T-helper 17 cell (primary cell): ENCODE measurements at places on chromosomes 4 and X.

DNA sequence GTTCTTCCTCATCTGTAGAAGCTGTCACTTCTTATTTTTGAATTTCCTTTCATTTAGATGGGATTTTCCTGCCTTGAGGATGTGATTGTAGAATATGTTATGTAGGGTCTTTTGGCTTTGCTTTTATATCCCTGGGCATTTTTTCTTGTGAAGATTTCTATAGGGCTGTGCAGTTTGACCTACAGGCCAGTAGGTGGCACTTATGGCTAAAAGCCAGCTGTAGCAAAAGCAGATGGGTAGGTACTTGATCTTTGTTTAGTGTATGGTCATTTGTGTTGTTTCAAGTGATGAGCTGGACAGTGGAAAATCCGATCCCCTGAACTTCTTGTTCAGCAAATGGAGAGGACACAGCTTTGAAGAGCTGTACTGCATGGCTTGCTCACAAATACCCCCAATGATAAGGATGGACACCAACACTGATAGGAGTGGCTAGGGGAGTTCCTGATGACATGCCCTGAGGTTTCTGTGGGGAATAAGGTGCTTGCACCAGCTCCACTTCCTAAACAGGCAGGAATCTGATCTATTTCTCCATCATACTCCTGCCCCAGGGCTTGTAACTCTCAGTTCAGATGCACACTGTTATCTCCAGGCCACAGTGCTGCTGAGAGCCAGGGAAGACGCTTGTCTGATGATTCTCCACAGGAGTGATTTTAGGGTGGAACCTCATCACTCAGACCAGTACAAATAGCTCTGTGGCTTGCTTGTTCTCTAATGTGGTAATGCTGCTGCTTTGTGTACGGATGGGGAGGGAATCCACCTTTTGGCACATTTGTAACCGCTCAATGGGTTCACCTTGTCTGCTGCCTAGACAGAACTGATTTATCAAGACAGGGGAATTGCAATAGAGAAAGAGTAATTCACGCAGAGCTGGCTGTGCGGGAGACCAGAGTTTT, 417.1 kb upstream of the MAGEB16 start:
- H3K27ac ChIP-seq: no peak overlapping the region
- no peaks in the 10 kb centered on the region for H3K4me1 ChIP-seq
- no peak for DNase-seq
- H3K27me3 ChIP-seq: no peaks in the 10 kb centered on the region
- no peak overlapping the region for H3K4me3 ChIP-seq

GRCh38 chr4:7725951-7726350, 213.7 kb downstream of the AFAP1 start:
- peaks cover 13% of the 10 kb centered on the region for H3K27me3 ChIP-seq
- DNase-seq: no peak
- H3K27ac ChIP-seq: no peak overlapping the region

GRCh38 chr4:138188406-138189084, 53.6 kb downstream of the SLC7A11 start:
- H3K4me3 ChIP-seq: no peak overlapping the region
- no peaks in the 10 kb centered on the region for H3K4me1 ChIP-seq
- no peaks in the 10 kb centered on the region for H3K27me3 ChIP-seq
- DNase-seq: no peak
- H3K36me3 ChIP-seq: no peaks in the 10 kb centered on the region
- no peak overlapping the region for H3K27ac ChIP-seq

GRCh38 chr4:54109241-54110018, 9.5 kb downstream of the GSX2 start:
- H3K4me1 ChIP-seq: peaks cover 13% of the 10 kb centered on the region
- H3K27me3 ChIP-seq: peaks cover 88% of the 10 kb centered on the region
- no peak overlapping the region for H3K4me3 ChIP-seq
- peaks cover 4% of the 10 kb centered on the region for H3K36me3 ChIP-seq
- no peak overlapping the region for H3K27ac ChIP-seq

DNA sequence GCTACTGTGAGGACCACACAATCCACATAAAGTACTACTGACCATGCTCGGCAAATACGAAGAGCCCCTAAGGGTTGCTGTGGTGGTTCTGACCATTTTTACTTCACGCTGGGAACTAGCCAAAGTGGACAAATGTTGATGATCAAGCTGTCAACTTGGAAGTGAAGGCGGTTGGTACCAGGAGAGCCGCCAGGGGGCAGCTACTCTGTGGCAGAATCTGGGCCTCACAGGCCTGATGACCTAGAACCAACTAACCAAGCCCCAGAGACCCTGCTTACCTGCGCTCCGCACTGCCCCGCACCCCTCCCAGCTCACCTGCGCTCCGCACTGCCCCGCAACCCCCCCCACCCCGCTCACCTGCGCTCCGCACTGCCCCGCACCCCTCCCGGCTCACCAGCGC, 5.6 kb downstream of the GAK start:
- no peaks in the 10 kb centered on the region for H3K27me3 ChIP-seq
- DNase-seq: no peak
- peak overlapping the region; percentile 92 for H3K27ac ChIP-seq
- peak overlapping the region; percentile 70 for H3K4me3 ChIP-seq
- no peaks in the 10 kb centered on the region for H3K36me3 ChIP-seq
